ENCODE measurements at places on chromosomes 1 and 21. TPM values are rescaled to one million over a fixed set of nuclear protein-coding genes. Genes with fewer than 3 reads are reported as not detected.

Gene TEKT2
- total RNA-seq, result 0.20 TPM

Gene GADD45A
- total RNA-seq, result 10.9 TPM

Gene AGBL4
- total RNA-seq, result not detected

Gene MEAF6
- total RNA-seq, result 27.9 TPM

Gene SF3B4
- 8.3 TPM for total RNA-seq

Gene JUN
- 48.4 TPM for total RNA-seq

Gene LCE2A
- not detected for total RNA-seq

Gene TLCD4
- under 0.01 TPM for total RNA-seq

Gene TCHH
- total RNA-seq, result 0.20 TPM

Gene TMEM82
- not detected for total RNA-seq

Gene HES2
- total RNA-seq, result 19.8 TPM

Gene TNFRSF4
- 1.5 TPM for total RNA-seq

Gene VANGL1
- total RNA-seq, result 12.2 TPM

Gene LCE6A
- total RNA-seq, result not detected

Gene FCMR
- not detected for total RNA-seq

DNA sequence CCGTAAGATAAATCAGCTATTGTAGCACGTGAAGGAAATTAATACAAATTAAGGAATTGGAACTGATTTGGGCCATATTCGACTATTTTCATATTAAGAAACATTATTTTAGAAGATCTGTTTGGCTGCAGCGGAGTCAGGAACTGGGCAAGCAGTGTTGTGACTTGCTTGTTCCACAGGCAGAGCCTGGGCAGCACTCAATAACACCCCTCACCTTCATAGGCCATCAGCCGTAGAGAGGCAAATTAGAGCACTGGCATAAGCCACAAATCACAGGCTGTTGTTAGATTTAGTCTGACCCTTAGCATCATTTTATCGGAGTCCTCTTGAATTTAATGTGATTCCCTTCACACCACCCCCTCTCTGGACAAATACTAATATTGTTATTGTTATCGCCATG is 72.8 kb downstream of the PBX1 start:
- no peak for DNase-seq

DNA sequence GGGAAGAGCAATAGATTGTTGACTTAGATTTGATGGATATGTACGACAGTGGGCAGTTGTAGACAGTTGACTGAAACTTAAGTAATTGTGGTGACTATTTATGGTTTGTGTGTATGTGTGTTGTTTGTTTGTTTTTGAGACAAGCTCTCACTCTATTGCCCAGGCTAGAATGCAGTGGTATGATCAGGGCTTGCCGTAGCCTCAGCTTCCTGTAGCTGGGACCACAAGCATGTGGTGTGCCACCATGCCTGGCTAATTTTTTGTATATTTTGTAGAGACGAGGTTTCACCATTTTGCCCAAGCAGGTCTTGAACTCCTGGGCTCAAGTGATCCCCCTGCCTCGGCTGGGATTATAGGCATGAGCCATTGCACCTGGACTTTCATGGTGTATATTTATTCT is 9.8 kb downstream of the SDHC start:
- no peak for DNase-seq

DNA sequence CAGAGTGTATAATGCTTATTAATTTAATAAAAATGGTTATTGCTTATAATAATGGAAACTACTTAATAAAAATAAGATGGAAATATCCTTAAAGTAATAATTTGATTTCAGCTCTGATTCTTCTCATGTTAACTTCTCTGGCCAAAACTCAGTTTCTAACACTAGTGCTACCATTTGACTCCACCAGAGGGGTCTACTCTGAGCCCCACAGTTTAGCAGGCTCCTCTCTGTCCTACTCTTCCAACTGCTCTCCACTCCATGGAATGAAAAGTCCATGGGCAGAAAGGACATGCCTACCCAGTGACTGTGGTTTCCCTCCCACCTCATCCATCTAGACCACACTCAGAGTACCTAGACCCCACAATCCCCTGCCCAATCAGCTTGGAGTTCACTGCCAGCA is 489.1 kb upstream of the CAMK1G start:
- DNase-seq, result no peak

GRCh38 chr1:212503714-212504113 is 71.0 kb downstream of the NENF start:
- DNase-seq, result no peak

DNA sequence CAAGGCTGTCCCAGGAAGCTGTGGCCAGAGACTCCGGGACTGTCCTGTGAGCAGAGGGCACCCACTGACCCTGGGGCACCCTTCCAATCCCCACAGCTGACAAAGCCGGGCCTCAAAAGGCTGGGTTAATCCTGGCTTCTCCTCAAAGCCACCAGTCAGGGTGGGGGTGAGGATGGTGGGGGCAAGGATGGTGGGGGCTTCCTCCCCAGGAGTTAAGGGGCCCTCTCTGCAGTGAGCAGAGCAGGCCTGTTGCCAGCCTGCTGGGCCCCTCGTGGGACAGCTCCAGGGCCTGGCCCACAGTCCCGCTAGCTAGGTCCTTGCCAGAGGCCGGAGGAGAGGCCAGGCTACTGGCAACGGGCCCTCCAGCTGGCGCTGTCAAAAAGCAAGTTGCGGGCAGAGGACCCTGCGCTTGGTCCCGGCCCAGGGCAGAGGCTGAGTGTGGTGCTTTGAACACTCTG is 37.9 kb upstream of the CCDC27 start:
- no peak for DNase-seq

GRCh38 chr1:59143133-59143487 is 153.8 kb upstream of the FGGY start:
- peak; percentile 51 for DNase-seq

DNA sequence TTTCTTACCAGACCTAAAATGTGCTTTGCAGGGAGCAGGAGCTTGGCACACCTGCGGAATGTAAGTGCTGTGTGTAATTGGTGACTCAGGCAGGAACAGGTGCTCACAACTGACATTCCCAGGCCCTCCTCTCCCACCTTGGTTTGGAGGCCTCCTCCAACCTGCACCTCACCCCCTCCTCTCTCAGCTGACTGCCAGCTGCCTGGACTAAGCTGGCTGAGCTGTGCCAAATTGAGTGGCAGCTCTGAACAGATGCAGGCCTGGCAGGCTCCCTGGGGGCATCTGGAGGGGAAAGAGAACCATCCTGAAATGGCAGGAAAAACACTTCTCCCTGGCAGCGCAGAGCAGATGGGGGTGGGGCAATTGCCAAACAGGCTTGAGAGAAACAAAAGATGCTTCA is 91.7 kb upstream of the PGBD5 start:
- no peak for DNase-seq

DNA sequence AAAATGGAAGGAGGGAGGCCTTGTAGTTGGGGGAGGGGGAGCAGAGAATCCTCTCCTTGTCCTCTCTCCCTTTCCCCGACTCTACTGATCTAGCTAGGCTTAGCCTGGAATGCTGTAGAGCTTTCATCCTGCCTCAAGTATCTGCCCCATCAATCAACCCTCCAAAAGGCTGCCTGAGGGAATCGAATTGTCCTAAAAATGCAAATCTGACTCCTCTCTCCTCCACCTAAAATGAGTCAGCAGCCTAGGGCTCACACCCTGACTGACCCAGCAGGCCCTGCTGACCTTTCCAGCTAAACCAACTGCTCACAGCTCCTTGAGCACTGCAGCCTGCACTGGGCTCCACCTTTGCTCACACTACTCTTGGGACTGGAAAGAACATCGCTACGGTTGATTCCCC is 2.8 kb downstream of the HPDL start:
- no peak for DNase-seq

DNA sequence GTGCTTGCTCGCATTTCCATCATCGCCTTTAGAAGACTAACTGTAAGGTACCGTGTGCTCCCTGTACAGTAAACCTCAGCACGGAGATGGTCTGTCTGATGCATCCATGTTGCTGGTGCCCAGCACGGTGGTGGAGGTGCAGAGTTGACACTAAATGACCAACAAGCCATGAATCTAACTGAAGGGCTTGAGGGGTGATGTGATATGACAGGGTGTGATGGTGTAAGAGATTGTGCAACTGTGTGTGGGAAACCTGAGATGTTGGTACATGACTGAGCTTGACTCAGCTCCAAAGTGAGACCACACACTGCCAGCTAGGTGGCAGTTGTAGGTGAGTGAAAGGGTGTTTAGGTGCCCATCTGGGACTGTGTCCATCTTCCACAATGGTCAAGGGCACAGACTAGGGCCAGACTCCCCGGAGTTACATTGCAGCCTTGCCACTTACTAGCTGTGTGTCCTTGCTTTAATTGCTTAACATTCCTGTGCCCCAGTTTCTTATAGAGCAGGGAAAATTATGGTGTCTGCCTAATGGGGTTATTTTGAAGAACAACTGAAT is 21.4 kb downstream of the SLC2A1 start:
- no peak for DNase-seq

- DNase-seq, result no peak
Observed at GRCh38 chr1:152747831-152748230, 10.0 kb upstream of the KPRP start.

- DNase-seq, result no peak
Observed at GRCh38 chr1:33886496-33886895, 22.6 kb downstream of the HMGB4 start.

DNA sequence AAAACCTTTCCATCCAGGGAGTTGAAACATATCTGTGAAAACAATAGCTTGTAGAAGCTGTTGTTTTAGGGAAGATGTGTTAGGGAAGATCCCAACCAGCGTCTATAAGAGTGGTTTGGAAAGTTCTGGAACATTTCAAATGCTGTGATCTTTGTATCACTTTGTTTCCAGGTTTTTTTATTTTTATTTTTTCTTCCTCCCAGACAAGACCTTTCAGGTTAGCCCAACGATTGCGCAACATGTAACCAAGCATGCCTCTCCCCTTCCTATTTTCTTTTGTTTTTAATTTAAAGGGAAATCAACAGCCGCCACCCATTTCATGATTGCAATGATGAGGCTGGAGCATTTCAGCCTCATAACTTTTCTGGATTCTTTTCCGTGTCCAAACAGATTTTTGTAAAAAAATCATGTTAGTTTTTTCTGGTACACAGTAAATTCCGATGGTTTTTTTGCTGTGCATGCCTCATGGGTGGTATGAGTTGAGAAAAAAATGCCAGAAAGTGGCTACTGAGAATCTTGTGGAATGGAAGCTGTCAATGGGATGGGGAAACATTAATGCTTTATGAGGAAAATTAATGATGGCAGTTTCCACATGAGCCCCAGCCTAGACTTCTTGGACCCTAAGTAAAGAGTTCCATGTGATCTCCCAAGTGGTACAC is 109.3 kb downstream of the RUNX1 start:
- DNase-seq, result no peak

DNA sequence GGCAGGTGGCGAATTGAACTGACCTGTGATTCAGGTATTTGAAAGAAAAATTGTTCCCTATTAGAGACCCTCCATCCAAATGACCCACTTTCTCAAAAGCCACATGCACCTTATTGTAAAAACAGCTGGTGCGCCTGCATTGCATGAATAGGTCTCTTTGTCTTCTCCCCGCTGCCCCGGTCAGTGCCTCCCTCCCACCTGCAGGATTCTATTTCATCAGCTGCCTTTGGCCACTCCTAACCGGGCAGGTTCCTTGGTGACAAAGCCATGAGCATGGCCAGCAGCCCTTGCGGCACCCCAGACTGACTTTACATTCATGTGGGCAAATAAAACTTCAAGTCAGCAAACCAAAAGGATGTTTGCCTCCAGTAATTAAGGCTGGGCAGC is 6.4 kb downstream of the TMPRSS3 start:
- DNase-seq, result no peak

GRCh38 chr1:15341634-15342407 is 67.9 kb upstream of the EFHD2 start:
- peak; percentile 89 for DNase-seq

- DNase-seq, result no peak
Observed at GRCh38 chr1:85862456-85862855, 154.2 kb upstream of the ZNHIT6 start.

GRCh38 chr1:23417570-23417969 is 7.0 kb downstream of the TCEA3 start:
- DNase-seq, result no peak

DNA sequence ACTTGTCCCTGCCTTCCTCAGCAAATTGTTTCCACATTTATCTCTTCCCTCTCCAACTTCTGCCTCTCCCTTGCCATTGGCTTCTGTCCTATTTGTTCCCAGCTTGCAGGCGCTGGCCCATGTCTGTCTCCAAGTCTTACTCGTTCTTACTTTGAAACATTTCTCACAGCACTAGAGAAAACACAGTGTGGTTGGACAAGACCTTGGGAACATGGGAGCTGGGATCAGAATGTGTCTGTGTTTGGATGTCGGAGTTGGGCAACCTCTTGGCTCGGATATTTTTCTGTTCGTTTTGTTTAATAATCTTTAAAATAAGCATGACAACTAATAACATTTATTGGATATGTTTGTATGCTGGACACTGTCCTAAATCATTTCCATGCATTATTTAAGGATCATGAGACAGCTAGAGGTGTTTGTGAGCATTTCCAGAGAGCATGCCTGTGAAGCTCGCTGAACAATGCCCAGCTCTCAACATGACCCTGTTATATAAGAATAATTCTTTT is 5.9 kb upstream of the BRWD1 start:
- DNase-seq, result no peak

GRCh38 chr1:64598100-64598571 is 128.2 kb downstream of the CACHD1 start:
- no peak for DNase-seq

DNA sequence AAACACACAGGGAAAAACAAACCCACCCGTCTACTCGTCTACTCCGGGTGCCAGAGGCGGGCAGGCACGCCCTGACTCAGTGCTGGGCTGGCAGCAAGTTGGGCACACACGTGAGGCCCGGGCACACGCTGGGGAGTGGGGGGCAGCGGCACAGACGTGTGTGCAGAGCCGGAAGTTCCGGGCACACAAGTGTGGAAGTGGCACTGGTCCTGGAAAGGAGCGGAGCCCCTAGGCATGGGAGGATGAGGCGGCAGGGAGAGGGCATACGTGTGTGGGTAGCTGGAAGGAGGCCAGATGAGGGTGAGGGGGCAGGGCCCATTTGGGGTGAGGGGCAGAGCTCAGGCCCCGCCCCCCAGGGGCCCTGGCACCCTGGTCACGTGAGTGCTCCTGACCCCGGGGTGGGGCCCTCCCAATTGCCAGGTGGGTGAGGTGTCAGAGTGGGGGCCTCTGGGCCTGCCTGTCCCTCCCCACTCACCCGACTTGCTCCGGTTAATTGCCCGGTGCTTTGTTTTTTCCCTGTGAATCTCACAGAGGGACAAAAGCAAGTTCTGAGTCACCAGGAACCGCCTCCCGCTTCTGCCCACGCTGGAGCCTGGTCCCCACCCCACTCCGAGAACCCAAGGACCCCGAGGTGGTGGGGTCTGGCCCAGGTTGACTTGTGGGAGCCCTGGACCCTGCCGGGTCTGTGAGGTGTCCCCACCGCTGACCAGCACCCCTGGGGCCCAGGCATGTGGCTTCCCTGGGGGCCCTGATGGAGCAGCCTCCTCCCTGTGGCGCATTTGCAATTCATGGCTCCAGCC is 104.8 kb upstream of the CASZ1 start:
- no peak for DNase-seq

- no peak for DNase-seq
Observed at GRCh38 chr21:44273046-44273445, 11.3 kb upstream of the DNMT3L start.
